ENCODE measurements at places on chromosomes 16 and 17.

GRCh38 chr17:42891539-42892152 lies 9.0 kb upstream of the G6PC1 start:
- DNase-seq = no peak

GRCh38 chr17:61875285-61875684 lies 12.0 kb upstream of the BRIP1 start:
- peak; percentile 20 for DNase-seq

DNA sequence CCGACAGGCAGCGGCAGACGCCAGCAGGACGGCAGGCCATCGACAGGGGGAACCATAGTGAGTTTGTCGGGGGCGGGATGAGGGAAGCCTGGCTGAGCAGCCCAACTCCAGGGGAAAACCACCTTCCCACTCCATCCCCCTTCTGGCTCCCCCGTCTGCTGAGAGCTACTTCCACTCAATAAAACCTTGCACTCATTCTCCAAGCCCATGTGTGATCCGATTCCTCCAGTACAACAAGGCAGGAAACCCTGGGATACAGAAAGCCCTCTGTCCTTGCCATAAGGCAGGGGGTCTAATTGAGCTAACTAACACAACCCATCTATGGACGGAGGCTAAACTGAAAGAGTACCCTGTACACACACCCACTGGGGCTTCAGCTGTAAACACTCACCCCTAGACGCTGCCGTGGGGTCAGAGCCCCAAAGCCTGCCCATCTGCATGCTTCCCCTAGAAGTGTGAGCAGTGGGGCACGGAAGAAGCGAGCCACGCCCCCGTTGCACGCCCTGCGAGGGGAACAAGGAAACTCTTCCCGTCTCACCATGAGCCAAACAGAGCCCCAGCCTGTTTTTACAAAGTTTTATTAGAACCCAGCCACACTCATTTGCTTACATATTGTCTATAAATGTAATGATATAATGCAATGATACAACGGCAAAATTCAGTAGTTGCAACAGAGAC lies 4.1 kb downstream of the KRTAP29-1 start:
- no peak for DNase-seq

DNA sequence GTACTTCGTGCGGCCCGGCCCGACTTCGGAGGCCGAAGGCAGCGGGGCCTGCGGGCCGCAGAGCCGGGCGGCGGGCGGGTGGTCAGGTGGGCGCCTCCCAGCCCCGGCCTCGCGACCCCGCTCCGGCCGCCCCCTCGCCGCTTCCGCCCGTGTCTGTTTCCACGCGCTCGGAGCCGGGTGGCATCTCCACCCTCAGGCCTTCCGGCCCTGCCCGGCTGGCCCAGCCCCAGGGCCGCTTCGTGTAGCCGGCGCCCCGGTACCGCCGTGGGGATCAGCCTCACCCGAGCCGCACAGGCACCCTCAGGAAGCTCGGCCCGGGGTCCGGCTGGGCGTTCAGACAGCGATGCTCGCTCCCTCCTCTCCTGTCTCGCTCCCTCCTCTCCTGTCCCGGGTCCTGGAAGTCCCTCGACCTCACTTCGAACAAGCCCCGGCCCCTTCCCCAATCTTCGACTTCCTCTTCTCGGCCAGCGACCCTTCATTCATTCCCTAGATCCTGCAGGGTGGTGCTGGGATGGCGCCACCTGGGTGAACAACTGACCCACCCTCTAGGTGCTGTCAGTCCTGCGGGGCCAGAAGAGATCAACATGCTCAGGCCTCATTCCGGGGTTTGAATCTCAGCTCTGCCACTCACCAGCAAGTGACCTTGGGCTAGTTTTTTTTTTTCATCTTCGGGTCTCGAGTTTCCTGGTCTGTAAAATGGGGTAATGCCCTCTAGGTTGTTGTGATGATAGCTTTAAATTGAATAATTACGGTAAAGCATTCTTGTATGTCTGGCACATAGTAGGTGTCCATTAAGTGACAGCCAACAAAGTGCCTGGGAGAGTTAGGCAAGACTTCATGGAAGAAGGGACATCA lies 610 bp downstream of the VPS4A start:
- peak; percentile 62 for DNase-seq

GRCh38 chr17:82367724-82368524 lies 3.6 kb upstream of the UTS2R start:
- no peak for DNase-seq

- DNase-seq = no peak
Measured at GRCh38 chr16:53065461-53066061, 10.8 kb downstream of the CHD9 start.

GRCh38 chr16:67425061-67425460 lies 5.9 kb upstream of the HSD11B2 start:
- DNase-seq = no peak

DNA sequence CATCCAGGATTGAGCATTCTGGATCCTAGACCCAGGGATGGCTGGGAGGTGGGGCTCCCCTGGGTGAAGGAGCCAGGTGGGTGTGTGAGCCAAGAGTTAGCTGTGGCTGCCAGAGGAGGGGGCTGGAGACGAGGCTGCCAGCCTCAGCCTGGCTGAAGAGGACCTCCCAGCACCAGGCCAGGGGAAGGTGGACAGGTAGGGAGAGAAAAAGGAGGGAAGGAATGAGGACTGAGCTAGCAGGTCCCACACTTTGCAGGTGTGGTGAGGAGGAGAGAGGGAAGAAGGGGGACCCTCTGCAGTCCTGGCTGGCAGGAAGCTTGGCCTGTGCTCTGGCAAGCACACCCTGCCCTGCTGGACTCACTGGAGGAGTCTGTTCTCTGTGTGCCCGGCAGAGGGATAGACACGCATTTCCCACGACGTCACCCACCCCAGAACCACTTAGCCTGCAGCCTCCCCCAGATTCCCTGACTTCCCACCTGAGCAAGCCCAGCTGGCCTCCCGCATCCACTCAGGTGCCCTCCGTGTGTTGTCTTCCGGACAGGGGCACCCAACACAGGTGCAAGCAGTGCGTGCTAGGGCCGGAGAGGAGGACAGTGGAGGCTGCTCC lies 42.0 kb downstream of the SOCS3 start:
- DNase-seq = no peak

Data from GM13977 (cell line).